H9 (cell line): ENCODE measurements at places on chromosomes 2 and 18.

GRCh38 chr2:86012007-86012712 is 93.5 kb downstream of the POLR1A start:
- DNase-seq: no peak

DNA sequence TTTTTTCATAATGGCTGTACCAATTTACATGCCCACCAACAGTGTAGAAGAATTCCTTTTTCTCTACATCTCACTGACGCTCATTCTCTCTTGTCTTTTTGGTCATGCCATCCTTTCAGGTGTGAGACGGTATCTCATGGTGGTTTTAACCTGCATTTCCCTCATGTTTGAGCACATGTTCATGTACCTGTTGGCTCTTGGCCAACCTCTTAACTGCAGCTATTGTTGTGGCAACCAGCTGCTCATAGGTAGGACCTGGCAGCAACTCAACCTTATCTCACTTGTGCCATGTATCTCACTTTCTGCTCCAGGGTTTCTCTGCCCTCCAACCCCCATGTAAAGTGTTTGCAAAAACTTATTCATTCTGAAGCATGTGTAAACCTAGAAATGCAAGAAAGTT is 167.5 kb downstream of the UPP2 start:
- no peak for DNase-seq

DNA sequence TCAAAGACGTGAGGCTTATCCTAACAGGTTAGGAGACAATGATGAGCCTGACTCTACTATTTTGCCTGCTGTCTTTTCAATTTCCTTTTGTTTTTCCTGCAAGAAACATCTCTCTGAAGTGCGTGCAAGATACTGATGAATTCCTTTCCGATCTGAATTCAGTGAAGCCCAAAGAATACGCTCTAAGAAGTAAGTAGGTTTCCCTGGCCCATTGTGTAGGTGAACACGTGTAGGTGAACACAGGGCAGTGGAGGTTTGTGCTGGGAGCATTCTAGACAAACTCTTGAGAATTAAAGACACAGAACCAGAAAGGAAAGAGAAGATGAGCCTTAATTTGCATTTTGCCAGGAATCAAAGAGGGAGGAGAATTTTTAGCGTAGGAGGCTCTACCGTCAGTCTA is 132.0 kb downstream of the ZNF532 start:
- no peak for DNase-seq

DNA sequence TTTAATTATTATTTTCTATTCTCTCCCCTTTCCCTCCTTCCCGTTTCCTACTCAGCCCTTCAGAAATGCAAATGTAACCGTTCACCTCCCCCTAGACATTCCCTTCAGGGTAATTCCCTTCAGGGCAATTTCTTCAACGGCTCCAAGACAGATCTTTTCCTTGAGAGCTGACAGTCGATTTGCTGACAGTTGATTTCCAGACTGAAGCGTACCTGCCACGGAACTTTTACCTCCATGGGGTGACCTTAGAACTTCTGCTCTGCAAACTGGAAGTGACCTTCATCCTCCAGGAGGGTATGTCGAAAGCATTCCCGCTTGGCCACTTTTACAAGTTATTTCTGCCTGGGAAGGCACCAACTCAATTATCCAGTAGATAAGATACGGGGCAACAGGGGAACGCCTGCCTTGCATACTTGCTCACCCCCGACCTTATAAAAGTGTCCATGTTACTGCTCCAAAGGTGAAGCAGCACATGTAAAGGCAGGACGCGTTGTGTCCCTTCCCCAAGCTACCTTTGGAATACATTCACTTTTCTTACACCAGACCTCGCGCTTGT is 18.5 kb downstream of the B3GNT7 start:
- no peak for DNase-seq
